ENCODE measurements at places on chromosomes 2 and 18.

DNA sequence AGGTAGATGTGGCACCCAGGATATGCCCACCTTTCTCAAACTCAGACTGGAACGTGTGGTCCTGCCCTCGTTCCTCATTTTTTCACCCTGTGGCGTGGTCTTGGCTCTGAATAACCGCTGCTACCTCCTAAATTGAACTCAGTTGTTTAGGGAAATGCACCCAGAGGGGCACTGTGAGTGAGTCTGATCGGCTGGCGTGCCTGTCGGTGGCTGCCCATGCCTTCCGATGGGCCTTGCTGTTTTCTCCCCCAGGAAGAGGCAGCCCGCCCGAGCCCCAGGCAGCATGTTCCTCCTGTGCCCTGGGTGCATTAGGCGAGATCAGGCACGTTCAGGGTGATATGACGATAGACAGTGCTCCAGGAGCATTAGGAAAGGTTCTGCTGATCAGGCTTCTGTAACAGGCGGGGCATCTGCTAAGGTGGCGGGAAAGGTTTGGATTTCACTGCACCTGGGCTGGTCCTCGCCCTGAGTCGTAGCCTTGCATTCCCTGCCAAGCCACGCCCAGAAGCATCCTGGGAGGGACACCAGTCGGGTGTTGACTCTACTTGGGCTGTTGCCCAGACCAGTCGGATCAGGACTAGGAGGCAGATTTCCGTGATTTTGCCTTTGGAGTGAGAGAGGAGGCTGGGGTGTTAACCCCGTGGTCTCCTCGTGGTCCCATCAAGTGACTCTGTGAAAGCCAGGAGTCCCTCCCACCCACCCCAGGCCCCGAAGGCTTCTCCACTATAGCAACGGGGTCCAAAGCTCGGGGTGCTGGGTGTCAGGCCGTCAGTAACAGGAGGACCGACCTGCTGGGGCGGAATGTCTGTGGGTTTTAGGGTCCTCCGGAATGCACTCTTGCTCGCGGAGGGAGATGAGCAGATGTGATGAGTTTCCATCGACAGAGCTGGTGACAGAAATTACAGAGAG lies 75.1 kb downstream of the SH3BP4 start:
- no peak for DNase-seq

DNA sequence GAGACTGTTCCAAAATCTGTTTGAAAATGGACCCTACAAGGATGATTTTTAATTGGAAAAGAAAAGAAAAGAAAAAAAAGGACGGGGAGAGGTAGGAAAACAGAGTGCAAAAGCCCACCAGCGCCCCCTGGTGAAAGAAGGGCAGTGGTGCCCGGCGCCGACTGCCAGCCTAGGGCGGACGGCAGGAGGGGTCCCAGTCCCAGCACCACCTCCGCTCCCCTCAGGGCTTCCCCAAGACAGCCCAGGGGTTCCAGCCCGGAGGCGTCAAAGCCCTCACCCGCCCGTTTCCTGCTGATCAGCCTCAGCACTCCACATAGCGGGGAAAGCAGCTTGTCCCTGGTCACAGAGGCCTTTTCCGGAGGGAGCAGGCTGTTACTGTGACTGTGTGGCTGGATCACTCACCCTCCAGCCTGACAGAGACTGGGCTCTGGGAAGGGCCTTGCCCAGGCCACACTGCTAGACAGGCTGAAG lies 213.9 kb downstream of the TFCP2L1 start:
- peak; percentile 7 for DNase-seq

DNA sequence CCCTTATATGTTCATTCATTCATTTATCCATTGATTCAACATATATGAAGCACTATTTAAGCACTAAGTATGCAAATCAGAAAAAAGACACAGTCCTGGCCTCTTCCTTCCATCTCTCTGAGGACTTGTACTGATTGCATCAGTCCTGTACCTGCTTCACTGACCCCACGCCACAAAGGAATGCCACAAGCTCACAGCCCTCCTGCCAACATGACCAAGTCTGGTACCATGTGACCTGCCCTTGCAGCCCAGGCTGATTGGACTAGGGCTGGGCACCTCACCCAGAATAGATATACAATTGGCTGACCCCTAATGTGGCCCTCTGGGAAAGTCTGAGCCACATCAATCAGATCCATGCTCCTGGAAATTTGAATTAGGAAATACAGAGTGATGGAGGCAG lies 196.6 kb downstream of the AGPS start:
- DNase-seq = no peak

DNA sequence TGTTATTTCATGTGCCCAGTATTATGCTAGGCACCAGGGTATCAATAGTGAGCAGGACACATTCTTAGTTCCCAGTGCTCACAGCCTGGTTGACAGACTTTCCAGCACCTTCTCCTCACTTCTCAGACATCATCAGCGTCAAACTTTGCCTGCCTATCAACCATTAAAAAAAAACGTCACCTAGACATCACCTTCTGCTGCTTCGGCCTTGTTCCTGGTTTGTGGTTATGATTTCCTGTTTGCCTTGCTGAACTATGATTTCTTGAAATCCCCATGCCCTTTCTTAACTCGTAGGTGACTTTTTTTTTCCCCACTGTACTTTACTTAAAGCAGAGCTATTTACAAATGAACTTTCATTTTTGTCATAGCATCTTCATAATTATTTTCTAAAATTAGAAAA lies 60.4 kb upstream of the NABP1 start:
- DNase-seq = peak; percentile 3

DNA sequence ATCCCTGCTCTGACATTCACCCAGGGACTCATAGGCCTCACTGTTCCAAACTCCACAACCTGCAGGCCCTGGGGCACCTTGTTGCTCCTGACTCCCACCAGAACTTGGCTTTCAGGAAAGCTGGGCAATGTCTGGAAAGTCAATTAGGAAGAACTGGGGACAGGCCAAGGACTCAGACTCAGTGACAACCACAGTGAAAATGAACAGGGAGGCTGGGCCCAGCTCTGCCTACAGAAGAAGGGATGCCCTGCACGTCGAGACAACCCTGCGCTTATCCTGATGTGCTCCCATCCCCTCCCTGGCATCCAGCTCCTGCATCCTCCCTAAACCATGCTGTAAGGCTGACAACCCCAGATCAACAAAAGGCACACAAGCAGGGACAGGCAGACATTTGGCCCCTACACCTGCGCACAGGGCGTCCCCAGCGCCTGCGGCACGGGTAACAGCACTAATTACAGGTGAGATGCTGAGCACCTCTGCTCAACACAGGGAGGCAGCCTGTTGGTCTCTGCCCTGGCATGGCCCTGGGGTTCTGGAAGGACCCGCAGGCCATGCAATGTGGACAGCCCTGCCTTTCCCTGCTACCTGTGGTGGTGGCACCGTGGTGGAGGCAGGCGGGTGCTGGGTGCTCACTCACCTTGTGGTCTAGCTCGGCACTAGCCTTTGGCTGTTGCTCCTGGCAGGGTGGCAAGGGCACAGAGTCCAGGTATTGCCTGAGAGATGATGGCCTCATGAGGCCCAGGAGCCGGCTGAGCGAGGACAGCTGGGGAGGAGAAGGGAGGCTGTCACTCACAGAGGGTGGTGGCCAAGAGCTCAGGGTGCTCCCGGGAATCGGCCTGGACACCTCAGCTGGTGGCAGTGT lies 23.6 kb upstream of the SEMA4C start:
- no peak for DNase-seq

GRCh38 chr2:43065871-43066270 lies 160.5 kb downstream of the ZFP36L2 start:
- no peak for DNase-seq
